ENCODE measurements at places on chromosomes 12 and 14.

DNA sequence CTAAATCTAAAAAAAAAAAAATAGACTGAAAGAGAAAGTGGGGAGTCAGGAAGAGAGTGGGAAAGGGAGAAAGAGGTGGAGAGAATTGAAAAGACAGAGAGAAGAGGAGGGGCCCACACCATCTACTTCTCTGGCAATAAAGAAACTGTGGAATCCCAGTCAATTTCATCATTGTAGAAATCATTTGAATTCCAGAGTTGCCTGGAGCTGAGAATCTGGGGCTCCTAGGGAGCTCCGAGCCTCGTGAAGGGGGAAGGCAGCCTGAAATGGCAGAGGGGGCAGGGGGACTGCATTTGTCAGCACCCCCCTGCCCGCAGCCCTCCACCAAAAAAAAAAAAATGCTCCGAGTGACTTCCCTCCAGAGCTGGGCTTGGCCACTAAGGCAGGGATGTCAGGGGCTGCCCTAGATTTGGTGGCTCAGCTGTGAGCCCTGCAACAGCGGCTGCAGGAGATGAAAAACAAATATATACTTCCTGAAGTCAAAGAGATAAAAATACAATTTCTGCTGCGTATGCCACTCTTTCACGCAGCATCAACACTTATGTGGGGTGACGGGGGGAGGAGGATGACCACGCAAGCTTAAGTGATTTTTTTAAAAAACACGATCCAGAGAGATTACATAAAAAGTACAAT, 80.5 kb downstream of the BCL11B start:
- no peak for DNase-seq

DNA sequence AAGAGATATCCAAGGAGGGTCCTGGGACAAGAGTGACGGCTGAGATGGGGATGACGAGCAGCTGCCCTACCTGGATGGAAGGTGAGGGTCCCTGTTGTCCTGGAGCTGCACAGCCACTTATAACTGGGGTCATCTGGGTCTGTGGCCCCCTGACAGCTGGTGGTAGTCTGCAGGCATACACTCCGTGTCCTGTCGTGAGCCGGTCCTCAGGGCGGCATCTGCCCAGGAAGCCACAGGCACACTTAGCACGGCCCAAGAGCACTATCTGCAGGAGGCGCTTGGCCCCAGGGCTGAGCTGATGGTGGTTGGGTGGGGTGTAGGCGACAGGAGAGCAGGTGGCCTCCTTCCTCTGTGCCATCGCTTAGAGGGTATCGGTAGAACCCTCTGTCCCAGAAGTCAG, 248.1 kb downstream of the CACNA1C start:
- DNase-seq = no peak

DNA sequence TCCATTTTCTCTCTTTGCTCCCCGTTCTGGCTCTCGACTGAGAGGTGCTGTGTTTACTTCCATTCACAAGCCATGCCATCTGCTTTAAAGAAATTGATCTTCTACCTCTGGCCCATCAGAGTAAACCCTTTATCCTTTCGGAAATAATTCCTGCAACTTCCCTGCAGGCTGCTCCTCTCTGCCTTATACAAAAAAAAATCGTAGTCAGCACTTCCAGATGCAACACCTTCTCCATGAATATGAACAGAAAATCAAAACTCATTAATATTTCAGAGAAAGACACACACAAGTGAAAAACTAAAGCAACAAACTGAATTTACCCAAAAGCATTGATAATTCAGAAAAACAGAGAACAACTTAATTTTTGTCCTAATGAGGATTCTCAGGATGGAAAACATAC, 127.6 kb upstream of the FSCB start:
- no peak for DNase-seq

- no peak for DNase-seq
Observed at GRCh38 chr14:37709419-37710195, 114.2 kb downstream of the TTC6 start.

- no peak for DNase-seq
Observed at GRCh38 chr14:93002851-93003298, 79.9 kb downstream of the CHGA start.

GRCh38 chr12:22410486-22410885, 76.0 kb upstream of the ST8SIA1 start:
- no peak for DNase-seq

GRCh38 chr14:80587096-80587724, 354.3 kb downstream of the CEP128 start:
- no peak for DNase-seq

DNA sequence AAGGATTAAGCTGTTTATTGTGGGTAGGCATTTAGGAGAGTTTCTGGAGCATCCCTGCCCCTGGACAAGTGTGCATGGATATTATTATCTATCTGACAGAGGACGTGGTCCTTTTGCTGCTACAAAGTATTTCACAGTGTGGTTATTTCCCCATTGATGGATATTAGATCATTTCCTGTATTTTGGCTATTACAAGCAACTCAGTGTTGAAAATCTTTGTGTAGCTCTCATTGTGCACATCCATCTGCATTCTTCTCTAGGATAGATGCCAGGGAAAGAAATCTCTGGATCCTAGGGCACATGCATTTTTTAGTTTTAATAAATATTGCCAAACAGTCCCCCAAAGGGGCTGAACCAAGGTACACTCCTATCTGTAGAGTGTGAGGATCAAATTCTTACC, 154.3 kb upstream of the SRRM4 start:
- DNase-seq = no peak

DNA sequence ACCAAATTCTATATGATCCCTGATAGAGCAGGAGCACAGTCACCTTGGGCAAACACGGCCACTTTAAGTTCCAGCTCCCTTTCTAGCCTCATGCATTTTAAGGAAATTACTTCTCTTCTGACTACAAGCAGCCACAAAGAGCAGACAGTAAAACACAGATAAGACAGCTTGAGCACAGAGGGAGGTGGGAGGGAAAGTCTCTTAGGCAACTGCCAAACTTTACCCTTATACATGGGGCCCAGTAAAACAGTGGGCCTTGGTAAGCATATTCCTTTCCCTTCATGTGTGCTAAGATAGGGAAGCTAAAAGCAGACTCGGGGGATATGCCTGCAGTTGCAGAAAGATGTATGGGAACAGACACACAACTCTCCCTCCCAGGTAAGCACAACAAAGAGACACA, 235.9 kb downstream of the CPNE8 start:
- DNase-seq = no peak

DNA sequence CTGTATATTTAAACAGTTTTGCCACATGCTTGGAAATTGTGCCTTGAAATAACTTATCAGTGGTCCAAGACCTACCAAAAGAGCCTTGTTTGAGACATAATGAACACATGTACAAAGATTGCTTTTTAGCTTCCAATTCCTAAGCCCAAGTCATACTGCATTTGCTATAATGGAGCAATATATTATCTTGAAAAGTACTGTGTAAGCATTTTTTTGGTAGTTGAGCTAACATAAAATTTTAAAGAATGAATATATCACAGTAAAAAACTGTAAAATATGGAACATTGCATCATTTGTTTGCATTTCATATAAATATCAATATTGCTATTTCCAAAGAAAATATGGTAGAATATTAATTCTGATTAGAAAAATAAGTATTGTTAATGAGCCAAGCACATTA, 28.8 kb upstream of the HMGA2 start:
- DNase-seq = no peak

DNA sequence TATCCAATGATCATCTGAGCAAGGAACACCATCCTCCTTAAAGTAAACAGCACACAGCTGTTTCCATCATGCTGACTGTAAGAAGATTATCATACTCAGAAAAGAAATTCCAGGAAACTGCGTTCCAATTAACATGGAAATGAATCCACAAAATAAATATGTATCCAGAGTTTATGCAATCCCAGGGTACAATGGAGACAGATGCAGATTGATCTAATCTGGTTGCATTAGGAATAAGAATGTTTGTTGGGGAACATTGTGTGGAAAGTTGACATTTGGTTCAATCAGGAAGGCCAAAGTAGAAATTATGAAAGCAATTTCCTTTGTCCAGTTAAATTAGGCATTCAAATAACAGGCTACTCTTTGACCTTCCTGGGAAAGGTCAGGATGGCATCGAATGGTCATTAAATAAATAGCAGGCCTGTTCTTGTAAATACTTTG, 236.9 kb upstream of the AMIGO2 start:
- DNase-seq = no peak

GRCh38 chr12:65300679-65301349, 22.3 kb downstream of the MSRB3 start:
- no peak for DNase-seq

DNA sequence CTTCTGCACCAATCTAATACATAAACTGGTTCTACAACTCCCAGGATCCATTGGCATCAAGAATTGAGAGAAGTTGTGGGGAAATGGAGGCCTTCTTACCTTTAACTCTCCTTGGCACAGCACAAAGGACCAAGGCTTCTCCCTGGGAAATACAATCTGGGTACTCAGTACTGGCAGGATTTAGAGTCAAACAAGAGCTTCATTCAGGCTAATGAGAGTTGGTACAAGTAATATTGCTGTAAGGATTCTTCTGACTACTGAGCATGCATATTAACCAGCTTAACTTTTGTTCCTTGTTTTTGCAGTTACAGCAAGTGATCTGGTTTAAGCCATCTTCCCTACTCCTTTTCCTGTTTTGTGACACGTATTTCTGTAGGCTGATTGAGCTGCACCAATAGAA, 76.2 kb upstream of the FERMT2 start:
- no peak for DNase-seq

DNA sequence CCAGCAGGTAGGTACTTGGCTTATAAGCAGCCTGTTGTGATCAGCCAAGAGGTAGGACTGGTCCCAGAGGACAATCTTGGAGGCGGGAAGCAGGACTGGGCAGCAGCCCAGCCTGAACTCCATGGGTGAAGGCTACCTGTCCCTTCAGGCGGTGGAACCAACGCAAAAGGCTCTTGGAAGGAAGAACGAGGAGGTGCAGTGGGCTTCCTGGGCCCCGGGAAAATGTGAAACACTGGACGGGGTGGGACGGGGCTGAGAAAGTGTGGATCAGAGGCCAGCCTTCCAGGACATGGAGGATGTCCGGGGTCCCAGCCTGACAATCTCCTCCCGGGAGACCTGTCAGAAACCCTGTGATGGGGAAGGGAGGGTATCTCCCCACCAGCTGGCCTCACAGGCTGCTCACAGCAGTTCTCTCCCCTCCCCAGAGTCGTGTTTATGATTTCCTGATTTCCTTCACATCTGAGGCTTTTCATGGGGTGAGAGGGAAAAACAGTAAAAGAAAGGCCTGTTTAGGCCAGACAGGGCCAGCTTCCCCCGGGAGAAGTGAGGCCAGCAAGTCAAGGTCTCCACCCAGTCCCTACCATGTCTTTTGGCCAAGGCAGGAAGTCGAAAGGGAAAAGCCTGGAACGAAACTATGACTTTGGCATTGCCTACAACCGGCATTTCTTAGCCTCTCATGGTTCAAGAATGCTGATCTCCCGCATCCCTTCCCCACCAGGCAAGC, 11.3 kb downstream of the CMKLR1 start:
- no peak for DNase-seq

- no peak for DNase-seq
Observed at GRCh38 chr14:61653507-61653906, 41.8 kb upstream of the HIF1A start.

DNA sequence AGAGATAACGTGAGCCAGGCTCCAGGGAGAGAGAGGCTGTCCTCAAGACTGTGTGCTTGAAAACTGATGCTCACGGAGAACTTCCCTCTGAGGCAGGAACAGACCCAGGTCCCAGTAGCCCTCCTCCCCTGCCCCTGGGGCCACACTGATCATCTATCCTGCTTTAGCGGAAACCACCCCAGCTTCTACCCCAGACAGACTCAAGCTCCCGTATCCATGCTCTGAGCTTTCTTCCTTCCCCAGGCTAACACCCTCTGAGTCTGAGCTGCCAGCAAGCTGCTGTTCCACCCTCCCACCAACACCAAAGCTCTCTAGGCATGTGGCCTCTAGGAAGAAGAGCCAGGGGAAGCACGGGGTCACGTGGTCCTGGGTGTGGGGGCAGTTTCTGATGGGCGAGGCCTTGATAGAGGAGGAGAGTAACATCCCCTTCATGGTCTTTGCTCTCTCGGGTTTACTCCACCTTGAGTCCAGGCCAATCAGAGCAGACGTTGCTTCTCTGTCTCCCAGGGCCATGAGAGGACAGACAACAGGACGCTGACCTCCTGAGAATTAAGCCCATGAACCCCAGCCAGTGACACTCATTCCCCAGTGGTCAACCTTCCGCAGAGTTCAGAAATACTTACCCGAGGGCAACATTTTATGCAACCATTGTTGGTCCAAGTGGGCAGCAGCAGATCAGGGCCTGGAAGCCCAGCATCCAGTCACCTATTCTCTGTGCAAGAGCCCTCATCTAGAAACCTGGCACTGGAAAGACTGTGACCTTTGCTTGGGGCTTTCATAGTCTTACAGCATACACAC, 1.4 kb downstream of the PCK2 start:
- DNase-seq = no peak

GRCh38 chr14:55327179-55327578, 56.0 kb downstream of the FBXO34 start:
- no peak for DNase-seq

- DNase-seq = no peak
Observed at GRCh38 chr14:50530358-50530757, 2.0 kb downstream of the MAP4K5 start.

DNA sequence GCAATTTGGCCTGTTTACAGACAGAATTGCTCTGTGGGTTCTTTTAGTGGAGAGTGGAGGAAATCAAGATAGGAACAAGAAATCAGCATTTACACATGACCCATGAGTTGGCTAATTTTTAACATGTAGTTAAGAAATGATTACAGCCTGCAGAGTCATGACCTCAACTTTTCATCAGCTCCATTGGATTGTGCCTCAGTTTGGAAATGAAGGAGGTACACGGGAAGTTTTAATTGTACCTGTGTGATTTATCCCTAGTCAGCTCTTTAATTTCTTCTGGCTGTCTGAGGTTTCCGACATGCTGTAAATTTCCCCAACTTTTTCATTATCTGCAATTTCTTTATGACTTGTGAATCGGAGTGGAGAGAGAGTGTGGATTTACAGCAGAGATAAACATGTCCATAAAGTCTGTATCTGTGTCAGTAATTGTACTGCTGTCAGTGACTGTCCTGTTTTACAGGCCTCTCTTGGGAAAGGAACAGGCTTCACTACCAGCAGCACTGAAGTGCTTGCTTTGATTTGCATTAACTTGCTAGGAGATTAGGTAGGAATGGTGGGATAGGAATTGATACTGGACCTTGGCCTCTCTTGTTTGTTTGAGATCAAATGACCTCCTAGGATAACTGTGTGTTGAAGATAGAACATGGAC, 49.2 kb downstream of the LIN52 start:
- no peak for DNase-seq

GRCh38 chr12:27229367-27229766, 14.7 kb upstream of the STK38L start:
- DNase-seq = no peak

GRCh38 chr12:96239711-96240635, 45.8 kb downstream of the ELK3 start:
- no peak for DNase-seq

GRCh38 chr14:94008234-94008633, 11.1 kb downstream of the CCDC197 start:
- no peak for DNase-seq

- no peak for DNase-seq
Observed at GRCh38 chr12:91316907-91317269, 134.3 kb upstream of the DCN start.

- no peak for DNase-seq
Observed at GRCh38 chr12:14946861-14947260, 8.5 kb upstream of the ERP27 start.

Measured in cortex of kidney (tissue), 1 donor.